Stimulated activated CD4-positive, alpha-beta T cell treated with anti-CD3 and anti-CD28 coated beads, Interleukin-4, amount 100 ng/mL, for 24 hours (primary cell): ENCODE measurements at places on chromosomes 1 and 21.
A peak's percentile ranks its signal among the peaks of the same experiment; 100 is the strongest.

DNA sequence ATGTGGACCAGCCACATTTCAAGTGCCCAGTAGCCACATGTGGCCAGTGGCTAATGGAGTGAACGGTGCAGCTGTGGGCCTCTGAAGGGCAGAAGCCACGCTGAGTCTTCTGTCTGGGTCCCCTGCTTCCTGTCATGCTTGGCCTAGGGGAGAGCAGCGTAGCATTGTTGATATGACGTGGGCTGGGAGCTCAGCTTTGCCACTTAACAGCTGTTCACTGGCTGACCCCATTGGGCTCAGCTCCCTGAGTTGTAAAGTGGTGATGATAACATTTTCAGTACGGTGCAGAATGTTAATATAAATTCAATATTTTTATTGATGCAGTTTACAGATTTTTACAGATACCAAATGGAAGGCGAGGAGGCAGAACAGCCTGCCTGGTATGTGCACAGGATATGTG, 4.5 kb downstream of the PODN start:
- no peak for DNase-seq

DNA sequence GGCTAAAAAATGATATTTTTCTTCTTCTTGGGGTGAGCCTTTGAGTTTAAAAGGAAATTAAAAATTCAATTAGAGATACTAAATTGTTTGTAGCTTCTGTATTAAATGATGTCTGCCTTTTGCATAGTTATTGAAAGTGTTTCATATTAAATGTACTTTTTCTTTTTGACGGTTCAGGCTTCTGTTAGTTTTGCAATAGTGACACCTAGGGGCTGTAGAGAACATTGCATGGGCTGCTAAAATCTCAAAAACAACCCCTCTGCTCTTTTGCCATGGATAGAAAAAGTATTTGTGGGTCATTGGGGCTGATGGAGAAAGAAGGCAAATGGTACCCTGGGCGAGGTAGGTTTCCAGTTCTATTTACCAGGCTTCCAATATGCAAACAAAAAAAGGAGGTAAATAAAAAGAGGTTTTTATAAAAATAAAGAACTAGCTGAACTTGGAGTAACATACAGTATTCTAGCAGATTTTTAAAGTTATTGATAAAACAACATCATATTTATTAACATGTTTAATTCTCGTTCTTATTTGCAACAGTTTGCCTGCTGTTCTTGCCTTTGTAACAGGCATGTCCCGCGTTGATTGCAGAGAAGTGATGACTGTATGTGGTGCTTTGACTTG, 115.4 kb upstream of the HOOK1 start:
- DNase-seq = peak; percentile 25

DNA sequence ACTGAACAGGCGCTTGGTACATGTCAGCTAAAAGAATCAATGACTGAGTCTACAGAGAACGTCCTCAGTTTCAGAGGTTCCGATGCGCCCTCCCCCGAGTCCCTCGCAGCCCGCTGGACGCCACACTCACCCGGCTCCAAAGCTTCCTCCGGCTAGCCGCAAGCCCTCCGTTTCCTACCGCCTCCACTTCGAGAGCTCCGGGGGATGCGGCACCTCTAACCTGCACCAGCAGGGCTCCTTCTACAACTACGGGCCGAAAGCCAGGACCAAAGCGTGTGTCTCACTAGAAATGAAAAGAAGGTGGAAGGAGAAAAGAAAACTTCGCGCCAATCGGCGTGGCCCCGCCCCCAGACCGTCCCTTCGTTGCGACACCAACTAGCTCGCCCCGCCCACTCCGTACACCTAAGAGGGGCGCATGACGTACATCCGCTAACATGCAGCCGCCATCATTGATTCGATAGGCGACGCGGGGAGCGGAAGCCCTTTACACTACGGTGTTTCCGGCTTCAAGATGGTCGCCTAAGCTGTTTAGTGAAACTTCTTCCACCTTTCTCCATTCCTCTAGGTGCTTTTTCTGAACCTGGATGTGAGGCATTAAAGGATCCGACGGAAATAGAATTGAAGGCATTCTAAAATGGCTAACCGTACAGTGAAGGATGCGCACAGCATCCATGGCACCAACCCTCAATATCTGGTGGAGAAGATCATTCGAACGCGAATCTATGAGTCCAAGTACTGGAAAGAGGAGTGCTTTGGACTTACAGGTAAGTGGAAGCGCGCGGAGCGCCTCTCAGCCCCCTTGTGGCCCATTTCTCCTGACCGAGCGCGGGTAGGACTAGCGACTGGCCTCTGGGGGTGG, at the start of the genes ORC1 and PRPF38A:
Gene ORC1 (minus strand): TSS at position 308 of the 859 bp plus-strand sequence. CDS start 2,200 bp downstream, outside the sequence.
Gene PRPF38A (plus strand): TSS at position 487 of the 859 bp plus-strand sequence. CDS start 148 bp downstream, at position 635.
- peak; percentile 99 for DNase-seq

- DNase-seq = no peak
These were observed 11.4 kb upstream of the GBP6 start for GRCh38 chr1:89352421-89352820.

DNA sequence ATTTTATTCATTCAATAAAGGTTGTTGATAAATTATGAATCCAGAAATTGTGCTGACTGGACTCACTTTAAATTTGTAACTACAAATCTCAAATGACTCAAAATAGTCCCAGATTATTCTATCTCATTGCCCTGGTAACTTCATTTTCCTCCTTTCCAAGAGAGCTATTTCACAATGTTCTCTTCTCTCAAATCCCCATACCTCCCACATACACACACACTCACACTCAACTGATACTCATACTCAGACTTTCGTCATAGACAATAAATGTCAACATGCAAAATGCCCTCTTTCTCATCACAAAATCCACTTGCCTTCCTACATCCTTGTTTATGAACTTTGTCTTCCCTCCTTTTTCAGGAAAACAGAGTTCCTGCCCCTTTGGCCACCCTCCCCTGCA, 33.3 kb downstream of the EXTL2 start:
- no peak for DNase-seq

GRCh38 chr1:41380979-41381691, 19.9 kb downstream of the FOXO6 start:
- no peak for DNase-seq
